ENCODE measurements at places on chromosomes 3 and 15.

GRCh38 chr3:190495354-190495753, 18.5 kb upstream of the IL1RAP start:
- DNase-seq = no peak

DNA sequence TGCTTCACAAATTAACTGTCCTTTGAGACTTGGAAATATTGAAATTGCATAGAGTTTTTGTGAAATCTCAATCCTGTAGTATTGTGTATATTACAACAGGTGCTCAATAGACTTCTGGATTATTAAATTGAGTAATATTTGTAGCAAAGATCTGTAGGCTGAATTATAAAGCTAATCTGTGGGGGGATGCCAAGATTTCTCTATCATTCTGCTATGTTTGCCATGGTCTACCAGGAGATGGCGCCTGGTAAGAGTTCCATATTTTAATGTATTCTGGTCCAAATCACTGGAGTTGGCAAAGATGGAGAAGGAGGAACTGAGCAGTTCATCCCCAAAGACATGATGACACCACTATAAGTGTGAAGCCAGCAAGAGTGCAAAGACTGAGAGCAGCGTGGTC, 340.9 kb upstream of the TPRG1 start:
- DNase-seq = no peak

- DNase-seq = no peak
These were observed 33.2 kb upstream of the NSMCE3 start for GRCh38 chr15:29302871-29303270.

DNA sequence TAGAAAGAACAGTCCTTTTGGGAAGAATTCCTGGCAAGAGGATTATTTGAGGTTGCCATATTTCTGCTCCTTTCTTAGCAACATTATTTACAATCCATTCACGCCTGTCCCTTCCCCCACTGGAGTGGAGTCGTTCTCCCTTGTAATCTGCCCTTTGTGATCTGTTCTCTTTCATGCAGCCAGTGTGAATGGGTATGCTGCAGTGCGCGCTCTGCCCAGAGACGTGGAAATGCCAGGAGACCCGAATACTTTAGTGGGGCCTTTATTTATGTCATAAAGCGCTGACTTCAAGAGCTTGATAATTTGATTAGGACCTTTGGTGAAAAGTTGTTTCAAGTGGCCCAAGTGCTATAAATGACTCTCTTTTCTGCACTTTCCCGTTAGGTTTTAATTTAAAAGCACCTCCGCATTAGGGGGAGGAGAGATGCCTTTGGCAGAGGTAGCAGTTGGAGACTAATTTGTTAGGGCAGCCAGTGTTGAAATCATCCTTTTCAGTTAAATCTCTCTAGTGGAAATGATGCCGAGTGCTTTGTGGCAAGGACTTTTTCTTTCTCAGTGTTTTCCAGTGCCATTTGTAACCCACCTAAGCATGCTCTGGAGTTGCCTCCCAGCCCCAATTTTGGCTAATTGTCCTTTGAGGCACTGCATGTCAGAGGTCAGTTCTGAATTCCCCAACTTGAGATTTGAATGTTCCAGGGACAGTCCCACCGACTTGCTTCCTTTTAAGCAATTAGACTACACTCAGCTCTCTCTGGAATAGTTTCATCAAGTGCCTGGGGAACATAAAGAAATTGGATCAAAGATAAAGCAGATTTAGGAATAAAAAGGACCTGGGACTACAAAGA, 52.4 kb downstream of the PSMD6 start:
- DNase-seq = no peak

DNA sequence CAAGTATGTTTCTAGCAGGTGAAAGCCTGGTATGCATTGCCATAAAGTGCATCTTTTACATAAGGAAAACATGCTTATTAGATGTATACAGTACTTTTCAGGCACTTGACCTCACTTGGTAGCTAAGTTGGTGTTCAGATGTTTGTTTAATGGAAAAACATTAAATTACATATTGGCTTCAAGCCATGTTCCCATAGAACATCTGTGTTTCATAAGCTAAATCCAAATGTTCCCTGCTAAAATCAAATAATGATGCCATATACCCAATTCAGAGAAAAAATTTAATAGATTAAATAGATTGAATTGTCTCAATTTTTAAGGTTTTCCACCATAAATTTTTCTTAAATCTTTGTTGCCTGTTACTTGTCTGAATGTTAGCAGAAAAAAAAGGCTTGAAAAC, 19.1 kb upstream of the RPL22L1 start:
- DNase-seq = no peak

DNA sequence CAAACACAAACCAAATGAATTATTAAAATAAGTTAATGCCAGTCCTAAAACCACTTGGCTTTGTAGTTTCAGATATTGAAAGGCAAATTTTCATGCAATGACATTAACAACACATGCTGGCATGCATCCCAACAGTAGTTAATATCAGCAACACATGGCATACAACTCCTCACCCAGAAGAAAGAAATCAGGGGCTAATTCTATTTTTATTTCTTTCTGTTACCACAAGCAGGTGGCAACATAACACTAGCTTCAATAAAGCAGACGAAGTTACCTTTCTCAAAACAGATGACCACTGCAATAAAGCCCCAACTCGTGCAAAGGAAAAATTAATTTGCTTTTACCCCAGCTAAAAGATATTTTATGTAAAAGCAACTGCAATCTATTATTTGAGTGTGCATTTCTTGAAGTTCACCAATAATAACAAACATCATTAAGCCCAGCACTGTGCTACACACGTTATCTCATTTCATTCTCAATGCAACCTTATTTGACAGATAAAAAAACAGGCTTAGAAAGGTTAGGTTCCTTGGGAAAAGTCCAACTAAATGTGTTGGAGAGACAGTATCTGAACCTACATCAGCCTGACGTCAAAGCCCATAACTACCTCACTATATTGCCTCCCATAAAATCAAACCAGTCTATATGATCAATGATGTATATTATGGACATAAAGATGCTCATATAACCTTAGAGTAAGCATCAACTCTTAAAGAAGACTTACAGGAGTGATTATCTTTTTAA, 2.8 kb downstream of the TOP2B start:
- DNase-seq = no peak

GRCh38 chr3:71166339-71167240, 416.9 kb downstream of the FOXP1 start:
- DNase-seq = no peak

- DNase-seq = no peak
These were observed 97.4 kb upstream of the SLC2A2 start for GRCh38 chr3:171123915-171124314.

DNA sequence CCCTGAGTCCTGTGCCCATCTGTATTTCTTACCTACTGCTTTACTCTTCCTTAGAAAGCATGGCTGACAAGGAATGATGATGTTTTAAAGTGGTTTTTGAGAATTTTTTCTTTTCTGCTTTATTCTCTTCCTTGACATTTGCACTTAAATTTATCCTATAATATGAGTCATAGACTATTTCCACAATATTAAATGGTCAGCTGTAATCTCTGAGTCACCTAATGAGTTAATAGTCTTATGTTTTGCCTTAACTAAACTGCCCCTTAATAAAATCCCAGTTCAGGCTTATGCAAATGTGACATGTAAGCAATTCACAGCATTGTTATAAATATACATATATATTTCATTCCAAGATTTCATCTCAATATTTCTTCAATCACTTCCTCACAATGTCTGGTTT, 23.8 kb downstream of the MEIS2 start:
- DNase-seq = no peak

- DNase-seq = no peak
These were observed 3.5 kb downstream of the RFTN1 start for GRCh38 chr3:16509721-16510619.

- no peak for DNase-seq
These were observed 3.1 kb upstream of the HLTF start for GRCh38 chr3:149089395-149089794.

DNA sequence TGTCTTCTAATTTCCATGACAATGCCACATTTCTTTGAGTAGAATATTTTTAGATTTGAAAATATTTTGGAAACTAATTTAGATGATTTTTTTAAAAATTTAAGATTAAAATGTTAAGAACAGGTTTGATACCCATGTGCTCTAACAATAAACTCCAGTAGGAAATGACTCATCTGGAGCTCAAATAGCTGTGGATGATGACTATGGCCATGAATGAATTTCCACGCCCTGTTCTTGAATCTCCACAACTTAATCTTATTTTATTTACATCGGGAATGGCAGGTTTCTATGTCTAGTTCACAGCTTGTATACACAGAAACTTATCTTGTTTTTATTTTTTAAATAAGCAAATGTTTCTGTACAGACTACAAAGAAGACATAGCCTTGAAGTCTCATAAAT, 726.8 kb downstream of the NAALADL2 start:
- DNase-seq = peak; percentile 3

DNA sequence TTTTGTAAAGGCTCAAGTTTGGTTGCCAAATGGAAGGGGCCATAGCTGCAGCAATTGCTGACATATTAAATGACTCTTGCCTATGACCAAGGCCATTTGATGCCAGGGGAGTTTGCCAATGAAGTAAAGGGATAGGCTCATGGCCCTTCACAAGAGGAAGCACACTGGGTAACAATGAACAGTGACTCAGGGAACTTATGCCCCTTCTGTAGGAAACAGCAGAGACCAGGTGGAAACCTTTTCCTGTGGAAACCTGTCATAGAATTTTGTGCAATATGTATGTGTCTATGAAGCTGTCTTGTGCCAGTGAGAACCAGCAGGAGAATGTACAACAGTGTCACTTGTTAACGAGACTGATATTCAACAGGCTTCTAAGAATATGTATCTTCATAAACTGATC, 25.4 kb upstream of the AVEN start:
- DNase-seq = no peak

GRCh38 chr15:63497642-63498467, 6.5 kb upstream of the USP3 start:
- no peak for DNase-seq

DNA sequence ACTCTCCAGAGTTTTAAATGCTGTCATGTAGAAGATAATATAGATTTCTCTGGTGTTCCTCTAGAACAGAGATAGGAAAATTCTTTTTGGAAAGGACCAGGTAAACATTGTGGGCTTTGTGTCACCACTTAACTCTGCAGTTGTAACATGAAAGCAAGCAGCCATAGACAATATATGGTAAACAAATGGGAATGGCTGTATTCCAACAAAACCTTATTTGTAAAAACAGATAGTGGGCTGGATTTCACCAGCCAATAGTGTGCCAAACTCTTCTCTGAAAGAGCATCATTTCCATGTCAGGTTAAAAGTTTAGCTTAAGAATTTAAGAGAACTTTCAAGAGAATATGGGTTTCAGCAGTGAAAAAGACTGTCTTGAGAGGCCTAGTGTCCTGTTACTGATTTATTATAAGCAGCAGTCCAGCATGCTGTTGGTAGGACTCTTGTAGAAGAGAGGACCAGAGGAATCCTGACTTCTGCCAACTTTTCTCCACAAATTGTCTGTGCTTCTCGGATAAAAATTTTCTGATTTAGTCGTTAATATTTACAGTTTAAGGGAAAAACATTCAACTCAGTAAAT, 107.7 kb downstream of the TCF12 start:
- no peak for DNase-seq

Measured in SW480 (cell line).